ENCODE measurements at places on chromosomes 3 and 15. TPM values are rescaled to one million over a fixed set of nuclear protein-coding genes. Genes with fewer than 3 reads are reported as not detected.

CTXN2 gene
- total RNA-seq: not detected

SNRPN gene
- total RNA-seq: 33.9 TPM

P2RY13 gene
- 2.6 TPM for total RNA-seq

HCN4 gene
- not detected for total RNA-seq

SPATA12 gene
- not detected for total RNA-seq

Data from right lobe of liver (tissue), 6 donors.